ENCODE measurements at places on chromosomes 16 and 17. TPM values are rescaled to one million over a fixed set of nuclear protein-coding genes. Genes with fewer than 3 reads are reported as not detected.

DNA sequence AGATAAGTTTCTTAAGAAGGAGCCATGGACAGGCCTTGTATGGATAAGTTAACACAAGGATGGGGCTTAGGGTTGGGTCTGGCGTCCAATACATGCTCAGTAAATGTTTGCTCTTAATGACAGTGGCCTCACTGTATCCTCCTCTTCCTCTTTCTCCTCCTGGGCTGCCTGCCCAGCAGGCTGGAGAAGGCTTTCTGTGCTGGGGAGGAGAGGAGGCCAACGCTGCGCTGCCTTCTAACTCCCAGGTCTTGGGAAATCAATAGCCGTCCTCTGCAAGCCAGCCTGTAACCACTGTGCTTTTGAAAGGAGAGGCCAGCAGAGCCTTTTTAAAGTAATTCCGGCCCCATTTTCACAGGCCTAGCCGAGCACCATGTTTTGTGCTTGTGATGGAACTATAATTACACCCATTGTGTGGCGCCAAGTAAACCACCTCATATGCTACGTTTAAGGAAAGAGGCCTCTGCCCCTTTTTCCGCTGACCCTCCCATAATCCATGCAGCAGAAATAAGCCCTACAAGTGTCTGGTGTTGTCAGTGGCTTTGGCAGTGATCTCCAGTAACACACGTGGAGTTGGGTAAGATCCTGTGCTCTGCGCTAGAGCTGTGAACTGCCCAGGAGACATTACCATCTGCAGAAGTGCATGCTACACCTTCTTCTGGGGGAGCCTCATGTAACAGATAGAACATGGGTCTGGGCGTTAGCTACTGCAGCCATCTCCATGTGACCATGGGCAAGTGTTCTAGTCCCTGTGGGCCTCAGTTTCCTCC, 368.2 kb downstream of the SNX29 start:
- no peak for DNase-seq

DNA sequence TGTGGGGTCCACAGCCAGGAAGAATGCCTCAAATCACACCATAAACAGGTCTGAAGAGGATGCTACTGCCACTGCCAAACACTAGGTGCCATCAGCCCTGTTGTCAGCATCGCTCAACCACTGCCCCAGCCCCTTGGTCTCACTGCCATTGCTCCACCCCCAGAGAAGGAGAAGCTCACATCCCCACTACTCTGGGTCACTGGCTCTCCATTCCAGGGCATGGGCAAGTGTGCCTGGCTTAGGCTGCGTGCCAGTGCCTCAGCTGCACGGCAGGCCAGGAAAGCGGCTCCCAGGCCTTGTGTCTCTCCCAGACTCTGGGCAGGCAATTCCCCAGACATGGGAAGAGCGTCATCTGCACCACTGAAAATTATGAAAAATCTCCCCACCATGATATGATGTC, 1.2 kb upstream of the IGSF6 start:
- no peak for DNase-seq

Gene INCA1
- polyA plus RNA-seq, result 1.6 TPM

GRCh38 chr17:81952792-81953228, 5.8 kb upstream of the MYADML2 start:
- DNase-seq, result no peak

All from kidney (tissue), 22 donors.